ENCODE measurements at places on chromosomes 13 and 19.

DNA sequence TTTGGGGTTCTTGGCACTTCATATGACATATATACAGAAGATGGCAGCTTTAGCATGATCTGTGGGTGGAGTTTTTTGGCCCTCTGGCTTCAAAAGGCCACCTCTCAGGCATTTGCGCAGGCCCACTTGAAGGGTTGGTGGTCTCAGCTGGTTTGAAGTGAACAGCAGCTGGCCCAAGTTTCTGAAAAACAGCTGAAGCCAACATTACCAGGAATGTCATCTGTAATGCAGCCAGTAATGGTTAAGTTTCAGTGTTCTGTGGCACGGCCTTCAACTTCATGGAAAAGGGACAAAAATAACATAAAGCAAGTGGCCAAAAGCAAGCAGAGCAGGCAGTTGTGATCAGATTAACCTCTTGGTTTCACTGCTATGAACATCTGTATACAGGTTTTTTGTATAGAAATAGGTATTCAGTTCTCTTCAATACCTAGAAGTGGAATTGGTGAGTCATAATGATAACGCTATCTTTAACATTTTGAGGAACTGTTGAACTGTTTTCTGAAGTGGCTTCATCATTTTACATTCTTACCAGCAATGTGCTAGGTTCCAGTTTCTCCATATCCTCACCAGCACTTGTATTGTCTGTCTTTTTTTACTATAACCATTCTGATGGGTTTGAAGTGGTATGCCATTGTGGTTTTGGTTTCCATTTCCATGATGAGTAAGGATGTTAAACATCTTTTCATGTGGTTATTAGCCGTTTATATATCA lies 245.4 kb downstream of the SHISA2 start:
- no peak for DNase-seq

- peak; percentile 15 for DNase-seq
Observed at GRCh38 chr19:30784850-30785457, 412.8 kb downstream of the ZNF536 start.

DNA sequence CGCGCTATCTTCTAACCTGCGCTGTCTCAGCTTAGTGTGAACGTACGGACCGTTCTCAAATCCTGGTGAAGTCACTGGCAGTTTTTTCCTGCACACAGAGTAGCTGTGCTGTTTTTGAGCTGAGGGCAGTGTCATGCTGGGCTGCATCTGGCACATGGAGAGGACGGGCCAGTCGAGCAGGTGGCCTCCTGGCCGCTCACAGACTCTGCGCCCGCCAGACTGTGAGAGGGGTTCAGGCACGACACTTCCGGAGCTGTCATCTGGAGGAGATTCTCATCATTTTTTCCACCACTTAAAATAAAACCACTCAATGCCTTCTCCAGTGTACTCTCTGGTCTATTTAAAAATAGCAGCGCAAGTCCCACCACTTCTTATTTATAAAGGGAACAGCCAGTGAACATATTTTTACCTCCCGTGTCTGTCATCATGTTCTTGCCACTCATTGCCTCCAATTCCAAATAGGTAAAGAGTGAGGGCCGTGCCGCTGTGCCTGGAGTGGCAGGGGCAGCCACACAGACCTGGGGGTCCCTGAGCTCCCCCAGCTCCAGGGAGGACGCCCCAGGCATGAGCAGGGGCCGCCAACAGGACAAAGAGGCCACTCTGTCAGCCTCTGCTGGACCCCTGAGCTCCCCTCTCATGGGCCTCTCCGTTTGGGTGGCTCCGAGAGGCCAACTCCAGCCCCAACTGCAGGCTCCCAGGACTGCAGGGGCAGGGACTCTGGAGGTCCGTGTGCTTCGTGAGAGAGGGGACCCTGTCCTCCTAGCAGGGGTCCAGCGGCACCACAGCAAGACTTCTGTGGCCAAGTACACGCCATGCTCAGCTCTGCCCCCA lies 36.9 kb upstream of the GRTP1 start:
- no peak for DNase-seq

DNA sequence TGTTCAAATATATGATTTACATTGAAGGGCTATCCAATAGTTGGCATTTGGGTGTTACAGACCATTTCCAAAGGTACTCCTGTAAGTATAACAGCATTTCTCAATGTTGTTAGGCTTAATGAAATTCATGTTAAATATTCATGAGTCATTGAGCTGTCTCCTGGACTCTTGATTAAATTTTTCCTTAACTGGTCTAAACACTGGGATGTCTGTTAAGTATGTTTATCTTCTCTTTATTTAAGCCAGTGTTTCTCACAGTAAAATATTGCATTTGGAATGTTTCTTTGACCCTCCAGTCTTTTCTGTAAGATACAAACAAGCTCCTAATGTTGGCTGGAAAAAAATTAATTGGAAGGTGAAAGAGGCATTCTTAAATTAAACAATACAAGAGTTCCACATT lies 402.5 kb upstream of the HTR2A start:
- DNase-seq = no peak

DNA sequence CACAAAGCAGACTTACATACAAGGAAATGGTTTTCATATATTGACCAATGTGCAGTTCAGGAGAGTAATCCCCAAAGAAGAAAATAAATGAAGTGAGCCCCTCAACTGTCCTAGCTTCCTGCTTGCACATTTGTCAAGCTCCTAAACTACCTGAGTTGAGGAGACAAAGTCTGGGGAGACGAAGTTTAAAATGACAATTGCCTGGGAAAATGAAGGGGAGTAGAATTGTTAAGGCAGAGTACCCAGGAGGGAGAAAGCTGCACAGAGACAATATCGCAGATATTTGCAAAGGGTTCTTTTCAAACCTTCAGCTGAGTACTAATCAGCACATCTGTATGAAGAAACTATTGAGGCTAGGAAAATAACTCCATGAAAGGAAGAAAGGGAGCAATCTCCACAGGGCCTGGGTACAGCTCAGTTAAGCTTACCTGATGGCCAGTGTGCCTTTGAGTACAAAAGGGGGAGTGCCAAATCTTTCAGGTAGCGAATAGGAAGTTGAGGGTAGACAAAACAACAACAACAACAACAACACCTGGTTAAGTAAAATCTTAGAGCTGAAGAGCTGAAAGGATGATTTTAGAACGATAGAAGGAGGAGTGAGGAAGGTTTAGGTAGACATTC lies 1700.1 kb upstream of the PRR20A start:
- no peak for DNase-seq

DNA sequence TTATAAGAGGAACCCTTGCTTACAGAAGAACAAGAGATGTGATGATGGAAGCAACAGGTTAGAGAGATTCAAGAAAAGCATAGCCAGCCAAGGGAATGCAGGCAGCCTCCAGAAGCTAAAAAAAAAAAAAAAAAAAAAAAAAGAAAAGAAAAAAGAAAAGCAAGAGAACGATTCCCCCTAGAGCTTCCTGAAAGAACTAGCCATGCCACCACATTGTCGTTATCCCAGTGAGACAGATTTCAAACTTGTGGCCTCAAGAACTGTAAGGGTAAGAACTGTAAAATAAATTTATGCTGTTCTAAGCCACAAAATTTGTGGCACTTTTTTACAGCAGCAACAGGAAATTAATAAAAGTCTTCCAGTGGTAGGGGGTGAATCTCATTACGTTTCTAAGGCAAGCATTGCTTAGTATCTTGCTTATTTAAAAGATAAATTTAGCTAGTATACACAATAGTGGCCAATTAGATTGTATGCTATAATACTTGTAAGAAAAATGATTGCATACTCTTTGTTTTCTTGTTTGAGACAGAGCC lies 21.8 kb downstream of the RFXAP start:
- no peak for DNase-seq

GRCh38 chr13:30830638-30830965 lies 75.5 kb upstream of the MEDAG start:
- no peak for DNase-seq

- DNase-seq = no peak
Observed at GRCh38 chr13:48748681-48749080, 95.0 kb downstream of the CYSLTR2 start.

- DNase-seq = no peak
Observed at GRCh38 chr19:46813839-46814358, 25.5 kb upstream of the SLC1A5 start.

- no peak for DNase-seq
Observed at GRCh38 chr19:18049385-18049784, 37.3 kb downstream of the IL12RB1 start.

DNA sequence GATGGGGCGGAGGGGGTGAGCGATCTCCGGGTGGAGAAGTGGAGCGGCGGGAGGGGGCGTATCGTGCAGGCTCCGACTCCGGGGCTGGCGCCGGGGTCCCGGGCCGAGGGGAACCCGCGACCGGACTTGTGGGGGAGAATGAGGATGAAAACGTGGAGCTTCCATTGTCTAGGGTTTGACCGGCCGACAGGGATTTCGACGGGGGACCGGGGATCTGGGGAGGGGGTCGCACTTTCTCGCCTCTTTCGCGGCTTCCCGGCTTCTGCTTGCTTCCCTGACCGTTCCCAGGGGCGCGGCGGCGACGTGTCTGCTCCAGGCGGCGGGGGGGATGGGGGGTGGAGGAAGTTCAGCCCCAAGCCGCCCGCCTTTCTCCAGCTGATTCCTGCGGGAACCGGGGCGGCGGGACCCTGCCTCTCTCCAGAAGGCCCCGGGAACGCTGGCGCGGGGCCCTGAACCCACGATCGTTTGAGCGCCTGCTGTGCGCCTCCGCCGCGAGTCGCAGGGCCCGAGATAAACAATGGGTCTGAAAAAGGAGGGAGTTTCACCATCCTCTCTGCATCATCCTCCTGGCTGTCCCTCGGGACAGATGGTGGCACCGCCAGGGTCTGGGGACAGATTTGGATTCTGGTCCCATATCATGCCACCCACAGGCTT lies 790 bp downstream of the TPM4 start:
- no peak for DNase-seq

- DNase-seq = no peak
Observed at GRCh38 chr13:66849706-66850105, 380.4 kb downstream of the PCDH9 start.

DNA sequence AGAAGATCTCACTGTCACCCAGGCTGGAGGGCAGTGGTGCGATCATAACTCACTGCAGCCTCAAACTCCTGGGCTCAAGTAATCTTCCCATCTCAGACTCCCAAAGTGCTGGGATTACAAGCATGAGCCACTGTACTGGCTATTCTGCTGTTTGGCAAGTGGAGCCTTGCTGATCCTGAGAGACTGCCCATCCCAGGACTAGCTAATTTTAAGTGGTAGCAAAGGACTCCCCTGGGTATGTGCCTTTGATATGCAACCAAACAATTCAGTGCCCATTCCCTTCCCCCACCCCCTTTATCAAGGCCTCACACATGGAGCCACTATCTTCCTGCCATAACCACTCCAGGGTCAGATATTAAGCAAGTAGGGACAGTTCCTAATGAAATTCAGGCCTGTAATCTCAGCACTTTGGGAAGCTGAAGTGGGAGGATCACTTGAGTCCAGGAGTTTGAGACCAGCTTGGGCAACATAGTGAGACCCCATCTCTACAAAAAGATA lies 17.0 kb upstream of the ZNF460 start:
- no peak for DNase-seq

DNA sequence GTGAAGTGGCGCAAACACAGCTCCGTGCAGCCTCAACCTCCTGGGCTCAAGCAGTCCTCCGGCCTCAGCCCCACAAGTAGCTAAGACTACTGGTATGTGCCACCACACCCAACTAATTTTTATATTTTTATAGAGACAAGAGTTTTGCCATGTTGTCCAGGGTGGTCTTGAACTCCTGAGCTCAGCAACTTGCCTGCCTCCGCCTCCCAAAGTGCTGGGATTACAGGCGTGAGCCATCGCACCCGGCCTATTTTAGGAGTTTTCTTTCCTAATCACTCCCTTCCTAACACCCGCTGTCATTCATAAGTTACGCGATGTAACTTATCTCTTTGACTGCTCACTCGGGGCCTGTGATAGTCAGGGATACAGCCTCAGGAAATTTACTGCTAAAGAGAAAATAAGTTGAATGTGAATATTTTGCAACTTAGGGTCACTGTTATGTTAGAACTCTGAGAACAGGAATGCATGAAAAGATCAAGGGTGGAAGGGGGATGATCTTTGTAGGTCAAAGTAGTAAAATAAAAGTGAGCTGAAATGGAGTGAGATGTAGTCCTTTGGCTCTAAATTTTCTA lies 140.3 kb downstream of the DCT start:
- DNase-seq = no peak

GRCh38 chr13:27905650-27906049 lies 14.2 kb upstream of the PDX1 start:
- no peak for DNase-seq

DNA sequence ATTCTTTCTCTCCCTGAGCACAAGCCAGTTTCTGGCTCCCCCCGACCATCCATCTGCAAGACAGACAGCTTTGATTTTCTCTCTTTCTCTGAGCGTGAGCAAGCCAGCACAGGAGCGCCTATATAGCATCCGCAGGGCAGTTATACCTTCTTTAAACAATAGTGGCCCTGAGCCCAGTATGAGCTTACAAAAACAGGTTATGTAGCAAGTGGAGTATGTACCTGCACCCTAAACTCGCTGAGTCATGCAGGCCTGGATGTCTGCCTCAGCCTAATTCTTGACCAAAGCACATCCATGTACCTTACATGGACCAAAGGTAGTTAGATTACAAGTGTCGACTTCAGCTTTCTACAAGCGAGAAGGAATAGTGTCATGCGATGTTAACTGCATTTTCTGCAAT lies 61.7 kb downstream of the RAP2A start:
- DNase-seq = no peak

DNA sequence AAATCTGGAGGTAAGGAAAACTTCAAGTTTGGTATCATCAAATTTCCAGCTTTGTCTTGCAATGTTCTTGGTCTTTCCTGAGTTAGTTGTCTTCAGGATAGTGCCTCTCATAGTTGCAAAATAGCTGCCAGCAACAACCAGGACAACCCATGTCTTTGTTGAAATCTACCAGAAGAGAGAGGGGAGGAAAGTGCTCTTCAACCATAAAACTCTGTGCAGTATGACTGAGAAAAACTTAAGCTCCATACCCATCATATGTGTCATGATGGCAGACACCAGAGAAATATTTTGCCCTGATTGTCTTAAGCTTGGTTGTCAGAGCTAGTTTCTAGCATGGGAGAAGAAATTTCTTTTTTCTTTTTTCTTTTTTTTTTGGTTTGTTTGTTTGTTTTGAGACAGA lies 103.3 kb downstream of the SPRY2 start:
- DNase-seq = no peak

GRCh38 chr13:27130979-27131623 lies 40.5 kb downstream of the USP12 start:
- DNase-seq = peak; percentile 37

- DNase-seq = peak; percentile 81
Observed at GRCh38 chr19:510606-511100, 3.4 kb downstream of the TPGS1 start.

- no peak for DNase-seq
Observed at GRCh38 chr13:31923134-31923763, 108.3 kb upstream of the FRY start.

- DNase-seq = no peak
Observed at GRCh38 chr13:109256866-109257760, 529.3 kb downstream of the IRS2 start.

Data from stimulated activated CD8-positive, alpha-beta memory T cell treated with anti-CD3 and anti-CD28 coated beads, Interleukin-7, amount 100 ng/mL, for 1 hour (primary cell).